Activated naive CD8-positive, alpha-beta T cell treated with anti-CD3 and anti-CD28 coated beads for 36 hours (primary cell): ENCODE measurements at places on chromosomes 5 and 9. TPM values are rescaled to one million over a fixed set of nuclear protein-coding genes. Genes with fewer than 3 reads are reported as not detected.

XRCC4 gene
- total RNA-seq: 12.2 TPM

RNF180 gene
- total RNA-seq: not detected

SEPTIN8 gene
- 21.2 TPM for total RNA-seq

P4HA2 gene
- total RNA-seq: 8.1 TPM

PCDHGA3 gene
- total RNA-seq: not detected

BNC2 gene
- not detected for total RNA-seq

NUDT12 gene
- total RNA-seq: 5.3 TPM
